Ureter (tissue), 1 donor: ENCODE measurements at places on chromosomes 2 and 18. TPM values are rescaled to one million over a fixed set of nuclear protein-coding genes. Genes with fewer than 3 reads are reported as not detected.

PLCL1 gene
- total RNA-seq, result 2.9 TPM

SERPINB12 gene
- total RNA-seq, result not detected

RNU2-63P gene
- not detected for total RNA-seq

DNA sequence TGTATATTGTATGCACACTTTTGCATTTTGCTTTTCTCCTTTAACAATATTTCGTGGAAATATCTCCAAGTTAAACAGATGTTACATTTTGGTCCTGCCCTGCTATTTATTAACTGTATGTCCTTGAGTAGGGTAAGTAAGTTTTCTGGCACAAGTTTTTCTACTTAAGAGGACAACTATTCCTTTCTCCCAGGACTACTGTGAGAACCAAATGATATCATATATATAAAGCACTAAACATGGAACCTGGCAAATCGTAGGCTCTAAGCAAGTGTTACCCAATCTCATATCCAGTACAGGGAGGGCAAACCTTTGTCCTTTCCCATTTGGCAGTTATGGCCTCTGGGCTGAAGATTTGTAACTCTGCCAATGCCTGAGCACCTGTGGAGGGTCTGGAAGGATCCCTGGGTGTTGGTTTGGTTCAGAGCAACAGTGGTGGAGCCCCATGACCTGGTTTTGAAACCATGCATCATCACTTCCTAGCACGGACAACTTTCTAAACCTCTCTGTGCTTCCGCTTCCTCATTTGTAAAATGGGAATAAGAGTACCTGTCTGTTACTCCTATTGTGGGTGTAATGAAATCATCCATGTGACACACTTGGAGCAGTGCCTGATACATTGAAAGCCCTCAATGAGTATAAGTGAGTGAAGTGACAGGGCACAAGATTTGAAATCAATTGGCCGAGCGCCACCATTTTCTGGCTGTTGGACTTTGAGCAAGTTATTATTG is 28.3 kb upstream of the ICOS start:
- no peak for DNase-seq

DNA sequence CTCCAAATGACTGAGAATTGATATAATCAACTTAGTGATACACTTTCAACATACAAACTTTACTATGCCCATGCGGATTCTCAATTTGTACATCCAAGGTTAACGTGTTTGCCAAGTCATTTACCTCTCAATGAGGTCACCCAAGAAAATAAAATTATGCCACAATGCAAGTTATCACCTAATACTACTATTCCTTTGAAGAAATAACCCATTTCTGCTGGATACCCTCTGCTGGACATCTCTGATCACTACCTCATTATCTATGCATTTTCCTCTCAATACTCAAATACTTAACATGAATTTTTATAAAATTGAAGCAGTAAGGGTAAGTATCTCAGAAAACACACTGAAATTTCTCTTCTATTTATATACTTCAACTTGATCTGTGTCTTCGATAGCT is 12.7 kb downstream of the HNRNPLL start:
- DNase-seq, result no peak

GRCh38 chr2:9941996-9942390 is 9.5 kb upstream of the GRHL1 start:
- DNase-seq, result no peak

DNA sequence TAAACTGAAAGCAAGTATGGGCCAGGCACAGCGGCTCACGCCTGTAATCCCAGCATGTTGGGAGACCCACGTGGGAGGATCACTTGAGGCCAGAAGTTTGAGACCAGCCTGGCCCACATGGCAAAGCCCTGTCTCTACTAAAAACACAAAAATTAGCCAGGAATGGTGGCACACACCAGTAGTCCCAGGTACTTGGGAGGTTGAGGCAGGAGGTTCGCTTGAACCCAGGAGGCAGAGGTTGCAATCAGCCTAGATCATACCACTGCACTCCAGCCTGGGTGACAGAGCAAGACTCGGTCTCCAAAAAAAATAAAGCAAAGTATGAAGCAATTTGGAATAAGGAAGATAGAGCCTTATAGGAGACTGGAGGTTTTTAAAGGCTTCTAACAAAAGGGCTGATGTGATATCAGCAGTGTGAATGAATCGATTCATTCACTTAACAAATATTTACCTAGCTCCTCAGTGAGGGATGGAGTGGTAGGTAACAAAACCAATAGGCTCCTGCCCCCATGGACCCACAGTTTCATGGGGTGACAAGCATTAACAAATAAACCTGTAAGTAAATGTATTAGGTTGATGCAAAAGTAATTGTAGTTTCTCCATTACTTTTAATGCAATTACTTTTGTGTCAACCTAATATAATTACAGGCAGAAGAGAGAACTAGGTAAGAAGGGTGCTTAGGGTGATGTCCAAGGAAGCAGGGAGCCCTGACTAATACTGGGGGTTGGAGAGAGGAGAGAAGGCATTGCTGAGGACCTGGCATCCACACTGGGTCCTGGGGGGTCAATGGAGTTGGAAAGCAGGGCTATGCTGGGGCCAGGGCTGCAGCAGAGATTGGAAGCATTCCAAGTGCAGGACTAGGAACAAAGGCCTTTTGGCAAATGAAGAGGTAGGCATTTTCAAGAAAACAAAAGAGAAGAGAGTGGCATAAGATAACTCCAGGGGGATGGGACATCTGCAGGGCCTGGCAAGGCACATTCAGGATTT is 195.4 kb upstream of the ARL4C start:
- no peak for DNase-seq
